ENCODE measurements at places on chromosomes 1 and 21.

DNA sequence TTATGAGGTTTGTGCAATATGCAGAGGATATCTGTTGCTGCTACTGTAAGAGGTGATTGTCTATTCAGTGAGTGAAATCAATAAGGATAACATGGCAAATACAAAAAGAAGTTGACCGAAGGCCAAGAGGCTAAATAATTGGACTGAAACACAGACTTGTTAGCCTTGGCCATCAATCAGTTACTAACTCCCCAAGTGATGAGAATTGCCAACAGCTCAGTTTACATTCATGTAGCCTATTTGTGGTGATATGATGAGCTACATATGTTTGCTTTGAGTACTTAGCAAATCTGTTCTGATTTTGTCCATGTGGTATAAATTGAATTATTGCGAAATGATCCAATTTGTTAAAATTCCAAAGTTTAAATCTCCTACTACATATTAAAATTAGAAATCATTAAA, 68.6 kb upstream of the VAV3 start:
- no peaks in the 10 kb centered on the region for H3K36me3 ChIP-seq
- H3K4me1 ChIP-seq = peaks cover 5% of the 10 kb centered on the region
- no peak overlapping the region for H3K4me3 ChIP-seq
- no peak for DNase-seq

DNA sequence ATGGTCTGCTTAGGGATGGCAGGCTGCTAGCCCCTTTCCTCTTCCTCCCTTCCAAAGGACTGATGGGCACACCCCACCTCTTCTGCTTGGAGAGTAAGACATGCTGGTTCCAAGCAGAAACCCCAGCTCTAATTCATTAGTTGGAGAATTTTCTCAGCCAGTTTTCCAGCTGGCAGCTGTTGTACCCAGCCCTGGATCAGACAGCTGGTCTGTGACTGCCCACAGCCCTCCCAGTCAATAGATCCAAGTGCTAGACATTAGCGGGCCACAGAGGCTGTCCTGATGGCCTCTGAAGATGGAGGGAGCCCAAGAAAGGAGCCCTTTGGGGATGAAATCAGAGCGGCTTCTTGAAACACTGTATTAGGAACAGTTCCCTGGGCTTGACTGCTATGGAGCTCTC, 35.8 kb downstream of the ACOT11 start:
- no peaks in the 10 kb centered on the region for H3K27me3 ChIP-seq
- H3K4me3 ChIP-seq = no peak overlapping the region
- DNase-seq = no peak
- no peaks in the 10 kb centered on the region for H3K4me1 ChIP-seq

DNA sequence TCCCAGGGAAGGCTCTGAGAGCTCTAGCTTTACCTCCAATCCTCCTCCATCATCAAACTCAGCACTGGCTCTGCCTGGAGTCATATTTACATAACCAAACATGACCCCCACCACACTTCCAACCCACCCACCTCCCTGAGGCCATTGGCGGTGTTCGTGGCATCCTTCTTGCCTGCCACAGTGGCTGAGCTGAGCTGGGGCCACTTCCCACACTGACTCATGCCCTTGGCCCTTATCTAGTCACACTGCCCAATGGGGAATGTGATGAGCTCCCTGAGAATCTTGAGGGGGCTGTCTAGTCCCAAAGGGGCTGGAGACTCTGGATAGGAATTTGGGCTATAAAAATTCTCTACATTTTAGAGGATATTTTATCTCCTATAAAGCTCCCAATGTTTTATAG, 230.9 kb upstream of the IRF2BP2 start:
- H3K36me3 ChIP-seq = no peaks in the 10 kb centered on the region
- H3K27ac ChIP-seq = no peak overlapping the region
- no peaks in the 10 kb centered on the region for H3K4me1 ChIP-seq
- H3K4me3 ChIP-seq = no peak overlapping the region
- no peaks in the 10 kb centered on the region for H3K27me3 ChIP-seq

DNA sequence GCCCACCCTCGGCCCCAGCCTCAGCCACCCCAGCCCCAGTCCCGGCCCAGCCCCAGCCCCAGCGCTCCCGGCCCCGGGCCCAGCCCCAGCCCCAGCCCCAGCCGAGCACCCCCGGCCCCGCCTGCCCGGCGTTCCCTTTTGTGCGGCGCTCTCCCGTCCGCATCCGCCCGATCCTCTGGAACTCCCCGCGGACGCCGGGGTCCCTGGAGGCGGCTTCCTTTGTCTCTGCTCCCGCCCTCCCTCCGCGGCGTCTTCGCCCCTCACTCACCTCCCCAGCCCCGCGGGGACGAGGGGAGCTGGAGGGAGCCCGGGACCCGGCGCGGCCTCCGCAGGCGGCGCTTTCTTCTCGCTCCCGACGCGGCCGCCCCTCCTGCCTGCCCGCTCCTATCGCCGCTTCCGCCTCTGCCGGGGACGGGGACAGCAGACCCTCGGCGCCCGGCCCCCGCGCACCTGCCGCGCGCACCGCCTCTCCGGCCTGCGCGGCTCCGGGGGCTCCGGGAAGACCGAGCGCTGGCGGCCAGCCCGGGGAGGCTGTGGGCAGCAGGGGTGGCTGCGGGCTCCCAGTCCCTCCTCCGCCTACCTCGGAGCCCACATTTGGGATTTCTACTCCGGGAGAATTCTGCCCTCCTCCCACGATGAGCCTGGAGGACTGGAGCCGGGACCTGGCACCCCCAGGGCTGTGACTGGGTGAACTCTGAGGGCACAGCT, 14.0 kb downstream of the AGRN start:
- peaks cover 6% of the 10 kb centered on the region for H3K4me1 ChIP-seq
- H3K27me3 ChIP-seq = peaks cover 23% of the 10 kb centered on the region
- H3K27ac ChIP-seq = no peak overlapping the region
- peak overlapping the region; percentile 23 for H3K4me3 ChIP-seq
- no peaks in the 10 kb centered on the region for H3K36me3 ChIP-seq

DNA sequence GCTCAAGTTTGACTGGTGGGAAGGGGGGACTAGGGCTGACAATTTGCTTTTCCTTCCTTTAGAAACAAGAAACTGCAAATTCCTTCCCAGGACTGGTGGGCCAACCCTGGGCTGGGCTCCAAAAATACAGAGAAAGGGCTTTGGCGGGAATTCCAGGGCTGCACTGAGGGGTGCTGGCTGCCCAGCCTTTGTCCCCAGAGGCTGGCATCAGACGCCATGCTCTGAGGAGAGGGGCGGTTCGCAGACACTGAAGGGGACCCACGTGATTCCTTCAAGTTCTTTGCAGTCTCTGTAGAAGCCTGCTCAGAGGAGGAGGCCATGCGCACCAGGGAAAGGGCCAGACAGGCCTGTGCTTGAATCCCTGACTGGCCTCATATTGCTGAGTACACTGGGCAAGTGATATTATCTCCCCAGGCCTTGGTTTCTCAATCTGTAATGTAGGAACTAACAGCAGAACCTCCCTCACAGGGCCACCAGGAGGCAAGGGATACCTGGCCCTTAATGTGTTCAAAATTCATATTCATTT, 119.5 kb downstream of the EPHB2 start:
- no peaks in the 10 kb centered on the region for H3K27me3 ChIP-seq
- H3K4me3 ChIP-seq = no peak overlapping the region
- no peak overlapping the region for H3K27ac ChIP-seq
- peaks cover 18% of the 10 kb centered on the region for H3K4me1 ChIP-seq
- DNase-seq = no peak

DNA sequence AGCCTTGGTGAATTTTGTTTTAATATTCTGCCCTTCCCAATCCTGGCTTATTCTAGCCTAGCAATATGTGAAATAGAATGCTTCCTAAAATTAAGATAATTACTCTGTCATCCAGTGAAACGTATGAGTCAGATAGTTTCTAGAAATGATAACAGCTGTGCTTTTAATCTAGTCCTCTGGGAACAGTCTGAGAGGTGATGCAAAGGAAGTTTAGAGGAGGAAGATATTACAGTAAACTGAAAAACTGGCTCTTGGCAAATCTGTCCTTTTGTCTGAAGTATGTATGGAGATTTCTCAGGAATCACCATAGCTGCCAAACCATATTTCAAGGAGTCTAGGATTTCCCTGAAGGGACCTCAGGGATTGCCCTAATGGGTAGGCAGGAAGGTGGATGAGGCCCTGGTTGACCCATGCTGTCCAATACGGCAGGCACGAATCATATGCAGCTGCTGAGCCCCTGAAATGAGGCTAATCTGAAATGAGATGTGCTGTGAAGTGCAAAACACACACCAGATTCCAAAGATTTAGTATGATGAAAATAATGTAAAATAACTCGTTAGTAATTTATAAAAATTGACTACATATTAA, 70.8 kb upstream of the LBR start:
- no peak for DNase-seq
- H3K4me1 ChIP-seq = no peaks in the 10 kb centered on the region
- no peak overlapping the region for H3K4me3 ChIP-seq
- no peaks in the 10 kb centered on the region for H3K27me3 ChIP-seq
- no peak overlapping the region for H3K27ac ChIP-seq
- peaks cover 91% of the 10 kb centered on the region for H3K36me3 ChIP-seq

DNA sequence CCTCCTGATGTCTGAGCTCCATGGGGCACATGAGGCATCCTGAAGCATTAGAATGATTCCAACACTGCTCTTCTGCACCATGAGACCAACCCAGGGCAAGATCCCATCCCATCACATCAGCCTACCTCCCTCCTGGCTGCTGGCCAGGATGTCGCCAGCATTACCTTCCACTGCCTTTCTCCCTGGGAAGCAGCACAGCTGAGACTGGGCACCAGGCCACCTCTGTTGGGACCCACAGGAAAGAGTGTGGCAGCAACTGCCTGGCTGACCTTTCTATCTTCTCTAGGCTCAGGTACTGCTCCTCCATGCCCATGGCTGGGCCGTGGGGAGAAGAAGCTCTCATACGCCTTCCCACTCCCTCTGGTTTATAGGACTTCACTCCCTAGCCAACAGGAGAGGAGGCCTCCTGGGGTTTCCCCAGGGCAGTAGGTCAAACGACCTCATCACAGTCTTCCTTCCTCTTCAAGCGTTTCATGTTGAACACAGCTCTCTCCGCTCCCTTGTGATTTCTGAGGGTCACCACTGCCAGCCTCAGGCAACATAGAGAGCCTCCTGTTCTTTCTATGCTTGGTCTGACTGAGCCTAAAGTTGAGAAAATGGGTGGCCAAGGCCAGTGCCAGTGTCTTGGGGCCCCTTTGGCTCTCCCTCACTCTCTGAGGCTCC, 11.1 kb upstream of the RASSF5 start:
- no peak overlapping the region for H3K27ac ChIP-seq
- H3K4me3 ChIP-seq = no peak overlapping the region
- DNase-seq = no peak
- no peaks in the 10 kb centered on the region for H3K4me1 ChIP-seq
- H3K27me3 ChIP-seq = no peaks in the 10 kb centered on the region

DNA sequence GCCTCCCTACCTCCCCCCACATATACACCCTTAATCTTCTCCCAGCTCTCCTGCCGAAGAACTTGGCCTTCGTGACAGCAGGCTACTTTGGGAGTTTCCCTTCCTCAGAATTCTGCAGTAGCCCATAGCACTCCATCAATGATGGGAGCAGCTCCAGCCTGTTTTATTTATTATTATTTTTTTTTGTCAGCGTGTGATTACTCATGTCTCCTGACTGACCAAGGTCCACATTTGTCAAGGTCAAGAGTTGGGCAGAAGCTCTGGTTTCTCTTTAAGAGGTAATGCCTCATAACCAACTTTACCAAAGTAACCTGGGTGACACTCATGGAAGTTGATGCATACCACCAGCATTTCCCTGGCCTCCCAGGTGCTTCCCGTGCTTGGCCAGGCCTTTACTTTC, 125.4 kb downstream of the ZZZ3 start:
- no peaks in the 10 kb centered on the region for H3K27me3 ChIP-seq
- no peaks in the 10 kb centered on the region for H3K4me1 ChIP-seq
- no peak overlapping the region for H3K27ac ChIP-seq
- peaks cover 6% of the 10 kb centered on the region for H3K36me3 ChIP-seq

GRCh38 chr1:211135342-211135950, 1.5 kb upstream of the KCNH1 start:
- peaks cover 6% of the 10 kb centered on the region for H3K4me1 ChIP-seq
- H3K36me3 ChIP-seq = no peaks in the 10 kb centered on the region
- DNase-seq = no peak
- no peak overlapping the region for H3K27ac ChIP-seq
- H3K4me3 ChIP-seq = no peak overlapping the region
- peaks cover 34% of the 10 kb centered on the region for H3K27me3 ChIP-seq

DNA sequence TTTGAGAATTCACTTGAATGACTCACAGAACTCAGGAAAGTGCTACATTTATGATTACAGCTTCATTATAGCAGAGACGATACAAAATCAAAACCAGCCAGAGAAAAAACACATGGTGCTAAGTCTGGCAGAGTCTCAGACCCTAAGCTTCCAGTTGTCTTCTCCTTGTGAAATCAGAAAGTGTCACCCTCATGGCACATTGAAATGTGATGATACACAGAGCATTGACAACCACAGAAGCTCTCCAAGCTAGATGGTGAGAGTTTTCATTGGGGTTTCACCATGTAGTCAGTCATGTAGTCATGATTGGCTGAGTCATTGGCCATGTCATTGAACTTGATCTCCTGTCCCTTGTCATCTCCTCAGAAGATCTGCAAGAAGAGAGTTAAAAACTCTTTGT, 526.6 kb downstream of the MRPL39 start:
- H3K4me3 ChIP-seq = no peak overlapping the region
- no peak overlapping the region for H3K27ac ChIP-seq
- no peak for DNase-seq
- no peaks in the 10 kb centered on the region for H3K36me3 ChIP-seq
- H3K4me1 ChIP-seq = peaks cover 8% of the 10 kb centered on the region

DNA sequence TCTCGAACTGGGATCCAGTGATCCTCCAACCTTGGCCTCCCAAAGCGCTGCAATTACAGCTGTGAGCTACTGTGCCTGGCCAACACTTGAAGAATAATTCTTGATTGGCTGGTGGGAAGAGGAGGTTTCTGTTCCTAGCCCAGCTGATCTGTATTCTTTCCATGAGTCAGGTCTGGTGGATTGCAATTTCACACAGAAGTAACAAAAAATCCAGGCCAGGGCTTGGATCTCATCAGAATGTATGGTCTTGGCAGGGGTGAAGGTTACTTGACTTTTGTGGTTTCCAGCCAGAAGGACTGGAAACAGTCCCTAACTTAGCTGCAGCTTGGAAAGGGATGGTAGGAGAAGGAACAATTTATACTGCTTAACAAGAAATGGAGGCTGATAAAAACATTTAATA, 5.1 kb upstream of the HP1BP3 start:
- no peaks in the 10 kb centered on the region for H3K4me1 ChIP-seq
- no peak for DNase-seq
- no peaks in the 10 kb centered on the region for H3K36me3 ChIP-seq
- H3K4me3 ChIP-seq = no peak overlapping the region

- peak; percentile 92 for DNase-seq
- no peak overlapping the region for H3K27ac ChIP-seq
- H3K27me3 ChIP-seq = peaks cover 39% of the 10 kb centered on the region
- H3K36me3 ChIP-seq = no peaks in the 10 kb centered on the region
- no peaks in the 10 kb centered on the region for H3K4me1 ChIP-seq
- H3K4me3 ChIP-seq = no peak overlapping the region
Observed at GRCh38 chr21:37758982-37759381, 157.3 kb downstream of the KCNJ6 start.

- no peaks in the 10 kb centered on the region for H3K4me1 ChIP-seq
- H3K4me3 ChIP-seq = no peak overlapping the region
- H3K36me3 ChIP-seq = peaks cover 54% of the 10 kb centered on the region
- H3K27me3 ChIP-seq = no peaks in the 10 kb centered on the region
- H3K27ac ChIP-seq = no peak overlapping the region
Observed at GRCh38 chr1:151267760-151268159, 13.2 kb downstream of the PSMD4 start.
